ENCODE measurements at places on chromosomes 12 and 14.

DNA sequence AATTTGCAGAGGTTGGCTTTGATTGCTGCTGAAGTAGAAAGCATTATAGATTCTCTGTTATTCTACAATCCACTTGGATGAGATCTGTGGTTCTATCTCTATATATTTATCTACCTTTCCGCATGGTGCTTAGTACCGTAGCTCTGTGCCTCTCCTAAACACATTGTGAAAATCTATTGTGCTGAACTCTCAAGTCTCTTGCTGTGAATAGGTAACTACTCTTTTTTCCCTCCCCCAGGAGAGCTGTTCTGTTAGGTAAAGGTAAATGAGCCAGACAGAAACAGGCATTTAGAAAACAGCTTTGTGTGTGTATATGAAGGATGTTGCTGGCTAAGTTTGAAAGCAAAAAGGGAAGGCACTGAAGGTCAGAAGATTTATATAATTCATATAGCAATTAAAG, 112.6 kb downstream of the BRMS1L start:
- no peak for DNase-seq

GRCh38 chr14:44609201-44609600, 102.1 kb upstream of the FSCB start:
- no peak for DNase-seq

GRCh38 chr12:104704224-104704779, 247.6 kb downstream of the CHST11 start:
- DNase-seq = no peak

DNA sequence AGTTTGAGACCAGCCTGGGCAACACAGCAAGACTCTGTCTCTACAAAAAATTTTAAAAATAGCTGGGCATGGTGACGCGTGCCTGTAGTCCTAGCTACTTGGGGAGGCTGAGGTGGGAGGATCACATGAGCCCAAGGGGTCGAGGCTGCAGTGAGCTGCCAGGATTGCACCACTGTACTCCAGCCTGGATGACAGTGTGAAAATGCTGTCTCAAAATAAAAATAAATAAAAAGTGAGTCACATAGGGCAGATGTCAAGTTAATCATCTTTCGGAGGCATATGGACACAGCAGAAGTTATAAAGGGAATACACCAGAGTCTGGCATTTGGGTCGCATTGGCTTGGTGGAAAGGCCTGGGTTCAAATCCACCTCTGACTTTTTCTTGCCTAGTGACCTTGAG, 92.7 kb downstream of the PHETA1 start:
- no peak for DNase-seq

GRCh38 chr14:74921987-74922751, 891 bp downstream of the RPS6KL1 start:
- DNase-seq = no peak

DNA sequence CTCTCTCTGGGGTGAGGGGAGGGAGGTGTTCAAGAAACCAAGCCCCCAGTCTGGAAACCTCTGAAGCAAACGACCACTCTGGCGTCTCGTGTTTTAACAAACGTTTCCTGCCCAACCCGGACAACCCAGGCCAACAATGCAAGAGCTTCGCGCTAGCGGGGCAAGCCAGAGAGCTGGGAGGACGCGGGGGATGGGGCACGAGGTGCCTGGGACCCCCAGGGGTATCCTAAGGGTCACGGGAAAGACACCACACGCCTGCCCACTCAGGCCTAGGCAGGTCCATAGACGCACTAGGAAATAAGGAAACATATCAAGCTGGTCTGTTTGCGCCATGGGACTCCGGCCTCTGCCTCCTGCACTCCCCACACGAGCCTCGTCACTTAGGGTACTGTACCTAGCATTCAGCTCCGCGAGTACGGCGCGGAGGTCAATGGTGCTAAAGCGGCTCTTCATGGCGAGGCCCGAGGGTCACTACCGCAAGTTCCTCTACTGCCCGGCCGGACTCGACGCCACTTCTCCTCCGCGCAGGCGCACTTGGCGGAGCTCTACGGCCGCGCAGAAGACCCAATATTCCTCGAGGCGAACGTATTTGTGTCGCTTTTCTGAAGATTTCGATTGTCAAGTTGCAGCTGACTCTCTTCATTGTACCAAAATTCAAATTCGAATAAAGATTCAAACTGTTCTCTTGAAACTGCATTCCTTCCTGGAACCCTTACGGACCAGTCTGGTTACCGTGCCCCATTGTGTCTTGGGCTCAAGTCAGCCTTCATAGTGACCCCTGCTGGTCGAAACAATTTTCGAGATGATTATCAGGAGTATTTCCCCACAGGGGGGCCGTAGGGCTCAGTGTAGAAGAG, at the start of gene NEMF:
NEMF (minus strand) TSS at position 488 of the 857 bp plus-strand sequence; CDS start at position 453, 35 bp downstream.
- DNase-seq = peak; percentile 77

DNA sequence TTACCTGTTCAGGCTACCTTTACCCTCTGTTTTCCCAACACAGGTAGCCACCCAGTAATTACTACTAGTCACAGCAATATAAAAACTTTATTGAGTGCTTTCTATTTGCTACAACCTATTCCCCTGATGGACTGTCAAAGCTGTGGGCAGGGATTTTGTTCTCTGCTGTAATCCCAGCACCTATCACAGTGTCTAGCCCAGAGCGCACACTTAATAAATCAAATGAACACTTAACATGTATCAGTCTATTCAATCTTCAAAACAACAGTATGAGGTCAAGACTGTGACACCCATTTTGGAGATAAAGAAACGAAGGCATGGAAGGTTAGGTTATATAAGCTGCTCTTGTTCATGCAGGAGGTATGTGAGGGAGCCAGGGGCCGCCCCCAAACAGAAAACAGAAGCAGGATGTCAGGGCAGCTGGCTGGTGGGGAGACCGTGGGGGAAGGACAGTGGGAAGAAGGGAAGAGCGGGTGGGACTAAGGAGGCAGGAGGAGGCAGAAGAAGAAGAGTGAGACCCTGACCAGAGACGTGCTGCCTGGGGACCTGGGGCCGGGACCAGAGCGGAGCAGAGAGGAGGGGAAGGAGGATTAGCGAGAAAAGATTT, 1.7 kb downstream of the TNFRSF1A start:
- DNase-seq = no peak

DNA sequence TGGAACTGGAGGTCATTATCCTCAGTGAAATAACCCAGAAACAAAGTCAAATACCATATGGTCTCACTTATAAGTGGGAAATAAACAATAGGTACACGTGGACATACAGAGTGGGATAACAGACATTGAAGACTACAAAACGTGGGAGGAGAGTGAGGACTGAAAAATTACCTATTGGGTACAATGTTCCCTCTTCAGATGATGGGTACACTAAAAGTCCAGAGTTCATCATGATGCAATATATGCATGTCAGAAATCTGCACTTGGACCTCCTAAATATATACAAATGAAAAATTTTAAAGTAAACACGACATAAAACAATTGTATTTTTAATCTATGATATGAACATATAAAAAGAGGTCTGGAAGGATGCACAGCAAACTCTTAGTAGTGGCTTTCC, 71.2 kb downstream of the SLC38A4 start:
- DNase-seq = no peak

GRCh38 chr12:105359856-105360255, 29.4 kb downstream of the C12orf75 start:
- DNase-seq = no peak

- DNase-seq = no peak
These were observed 337.9 kb downstream of the AACS start for GRCh38 chr12:125402874-125403789.

GRCh38 chr12:3043406-3043805, 33.8 kb upstream of the TSPAN9 start:
- DNase-seq = no peak

GRCh38 chr12:39105111-39105510, 199.7 kb upstream of the CPNE8 start:
- no peak for DNase-seq

GRCh38 chr14:60893911-60894310, 87.0 kb downstream of the TRMT5 start:
- DNase-seq = no peak

DNA sequence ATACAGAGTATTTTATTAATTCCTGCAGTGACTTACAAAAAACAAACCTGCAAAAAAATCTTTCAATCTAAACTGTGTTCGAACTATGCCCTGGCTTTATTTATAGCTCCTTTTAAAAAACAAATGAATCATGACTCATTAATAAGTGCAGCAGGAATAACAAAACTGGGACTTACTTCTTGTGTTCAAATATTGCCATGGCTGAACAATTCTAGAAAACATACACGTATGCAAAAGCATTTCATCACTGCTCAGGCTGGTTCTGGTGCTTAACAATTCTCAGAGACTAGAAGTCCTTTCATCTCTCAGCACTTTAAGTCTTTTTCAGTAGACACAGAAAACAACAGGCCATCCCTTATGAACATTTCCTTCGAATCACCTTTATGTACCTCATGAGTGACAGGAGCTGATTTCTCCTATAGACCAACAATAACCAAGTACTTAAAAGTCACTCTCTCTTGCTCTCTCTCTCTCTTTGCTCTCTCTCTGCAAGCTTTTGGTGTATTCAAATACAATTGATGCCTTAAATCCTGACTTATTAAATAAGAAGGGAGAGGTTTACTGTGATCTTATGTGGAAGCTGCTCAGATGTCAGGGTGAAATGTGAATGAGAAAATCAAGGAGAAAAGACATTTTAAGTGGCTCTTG, 268.8 kb downstream of the TTC8 start:
- DNase-seq = no peak

- DNase-seq = no peak
These were observed 890.1 kb downstream of the GALC start for GRCh38 chr14:87102811-87103378.

- no peak for DNase-seq
These were observed 281.0 kb upstream of the RGS6 start for GRCh38 chr14:71651228-71651627.

DNA sequence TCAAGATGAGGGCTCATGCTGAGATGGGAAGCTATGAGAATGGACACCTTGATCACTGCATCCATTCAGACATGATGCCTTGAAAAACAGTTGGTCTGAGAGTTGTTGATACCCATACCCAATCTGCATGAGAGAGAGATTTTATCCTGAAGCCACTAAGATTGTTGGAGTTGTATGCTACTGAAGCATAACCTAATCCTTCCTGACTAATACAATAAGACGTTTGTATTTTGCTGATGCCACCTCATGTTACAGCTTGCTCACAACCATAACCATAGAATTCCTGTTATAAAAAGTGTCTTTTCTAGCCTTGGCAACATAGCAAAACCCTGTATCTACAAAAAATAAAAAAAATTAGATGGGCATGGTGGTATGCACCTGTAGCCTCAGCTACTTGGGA, 12.7 kb upstream of the SERPINA1 start:
- DNase-seq = no peak

- DNase-seq = no peak
These were observed 2.6 kb upstream of the SLC11A2 start for GRCh38 chr12:51028813-51029150.

- no peak for DNase-seq
These were observed 671.3 kb downstream of the RPS29 start for GRCh38 chr14:48914921-48915320.

DNA sequence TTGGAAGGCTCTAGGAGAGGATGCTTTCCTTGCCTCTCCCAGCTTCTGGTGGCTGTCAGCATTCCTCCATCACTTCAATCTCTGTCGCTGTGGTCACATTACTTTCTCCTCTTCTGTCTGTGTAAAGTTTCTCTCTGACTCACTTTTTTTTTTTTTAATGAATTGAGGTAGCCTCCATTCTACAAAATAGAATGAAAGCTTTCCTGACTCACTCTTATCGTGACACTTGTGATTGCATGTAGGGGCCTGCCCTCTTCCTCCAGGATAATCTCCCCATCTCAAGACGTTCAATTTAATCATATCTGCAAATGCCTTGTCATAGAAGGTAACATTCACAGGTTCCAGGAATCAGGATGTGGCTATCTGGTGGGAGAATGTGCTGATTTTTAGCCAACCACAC, 153.5 kb upstream of the HMGA2 start:
- DNase-seq = no peak

DNA sequence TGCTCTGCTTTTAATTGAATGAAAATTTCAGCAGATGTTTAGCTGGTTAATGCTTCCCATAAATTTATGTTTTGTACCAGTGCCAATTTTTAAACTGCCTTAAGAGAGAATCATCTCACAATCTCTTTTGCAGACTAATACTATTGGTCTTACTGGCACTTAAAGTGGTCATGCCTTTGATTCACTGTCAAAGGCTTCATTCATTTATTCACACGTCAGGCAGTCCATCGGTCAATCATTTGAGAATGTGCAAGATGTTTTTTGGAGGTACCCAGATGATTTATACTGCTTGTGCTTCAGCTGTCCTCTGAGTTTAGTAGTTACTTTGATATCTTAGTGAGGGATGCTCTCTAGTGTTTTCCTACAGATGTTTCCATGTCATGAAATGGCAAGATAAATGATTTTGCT, 83.4 kb downstream of the NAV3 start:
- DNase-seq = no peak
